Neural progenitor cell (in vitro differentiated cells): ENCODE measurements at places on chromosomes 16 and 17.

DNA sequence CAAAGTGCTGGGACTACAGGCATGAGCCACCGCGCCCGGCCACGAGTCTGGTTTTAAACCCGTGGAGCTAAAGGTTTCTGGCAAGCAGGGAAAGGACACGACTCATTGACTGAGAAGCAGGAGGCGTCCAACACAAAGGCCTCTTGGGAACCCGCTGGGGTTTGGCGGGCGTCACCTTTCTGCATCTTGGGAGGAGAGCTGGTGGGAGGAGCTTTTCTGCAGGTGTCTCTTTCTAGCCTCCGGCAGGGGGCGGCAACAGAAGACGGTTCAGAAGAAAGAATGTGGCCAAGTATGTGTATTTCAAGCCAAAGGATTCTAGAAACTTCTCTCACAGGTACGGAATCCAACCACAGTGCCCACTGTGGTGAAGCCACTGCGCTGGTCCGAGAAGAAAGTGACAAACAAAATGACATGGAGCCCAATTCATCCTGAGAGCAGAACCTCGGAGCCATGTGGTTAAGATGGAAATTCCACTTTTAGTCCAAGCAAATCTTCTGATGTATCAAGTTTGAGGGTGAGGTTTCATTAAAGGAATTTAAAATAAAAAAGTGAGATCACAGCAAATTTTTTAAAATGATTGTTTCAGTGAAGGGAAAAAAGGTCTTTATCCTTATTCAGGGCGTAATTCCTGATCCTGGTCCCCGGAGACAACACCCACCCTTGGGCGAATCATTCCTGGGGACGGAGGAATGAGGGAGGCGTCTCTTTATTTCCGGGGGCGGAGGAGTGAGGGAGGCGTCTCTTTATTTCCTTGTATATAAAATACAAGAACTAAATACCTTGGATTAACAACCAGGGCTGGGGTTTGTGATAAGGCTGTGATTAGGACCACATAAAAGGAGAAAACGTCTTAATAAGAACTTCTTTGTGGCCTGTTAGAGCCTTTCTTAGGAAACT, 97.6 kb downstream of the MRM3 start:
- peak; percentile 93 for DNase-seq
- H3K36me3 ChIP-seq = no peaks in the 10 kb centered on the region
- H3K4me1 ChIP-seq = peaks cover 12% of the 10 kb centered on the region

GRCh38 chr17:19753661-19754463, 5.8 kb upstream of the ALDH3A1 start:
- no peaks in the 10 kb centered on the region for H3K36me3 ChIP-seq
- no peaks in the 10 kb centered on the region for H3K4me1 ChIP-seq
- no peak overlapping the region for H3K27ac ChIP-seq
- H3K4me3 ChIP-seq = no peak overlapping the region

- no peak overlapping the region for H3K4me3 ChIP-seq
- DNase-seq = no peak
- H3K4me1 ChIP-seq = no peaks in the 10 kb centered on the region
- H3K36me3 ChIP-seq = no peaks in the 10 kb centered on the region
- no peaks in the 10 kb centered on the region for H3K27me3 ChIP-seq
- H3K27ac ChIP-seq = no peak overlapping the region
Observed at GRCh38 chr16:87669672-87670071, 67.4 kb downstream of the JPH3 start.

DNA sequence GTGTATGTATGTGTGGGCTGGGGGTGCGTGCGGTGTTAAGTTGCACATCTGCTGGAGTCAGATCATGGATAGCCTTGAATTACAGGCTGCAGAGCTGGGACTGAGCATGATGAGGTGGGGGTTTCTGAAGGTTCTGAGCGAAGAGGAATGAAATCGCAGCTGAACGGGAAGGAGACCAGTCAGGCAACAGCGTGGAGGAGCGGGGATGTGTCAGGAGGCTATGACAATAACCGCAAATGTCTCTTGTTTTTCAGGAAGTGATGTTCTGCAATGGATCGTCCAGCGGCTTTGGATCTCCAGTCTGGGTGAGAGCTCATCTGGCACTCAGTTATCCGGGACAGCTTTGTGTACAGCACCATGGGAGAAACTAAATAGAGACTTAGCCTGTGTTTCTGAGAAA, 20.9 kb downstream of the RGS9 start:
- DNase-seq = no peak
- H3K36me3 ChIP-seq = no peaks in the 10 kb centered on the region
- no peak overlapping the region for H3K4me3 ChIP-seq
- no peaks in the 10 kb centered on the region for H3K27me3 ChIP-seq
- H3K4me1 ChIP-seq = peaks cover 6% of the 10 kb centered on the region
- no peak overlapping the region for H3K27ac ChIP-seq

DNA sequence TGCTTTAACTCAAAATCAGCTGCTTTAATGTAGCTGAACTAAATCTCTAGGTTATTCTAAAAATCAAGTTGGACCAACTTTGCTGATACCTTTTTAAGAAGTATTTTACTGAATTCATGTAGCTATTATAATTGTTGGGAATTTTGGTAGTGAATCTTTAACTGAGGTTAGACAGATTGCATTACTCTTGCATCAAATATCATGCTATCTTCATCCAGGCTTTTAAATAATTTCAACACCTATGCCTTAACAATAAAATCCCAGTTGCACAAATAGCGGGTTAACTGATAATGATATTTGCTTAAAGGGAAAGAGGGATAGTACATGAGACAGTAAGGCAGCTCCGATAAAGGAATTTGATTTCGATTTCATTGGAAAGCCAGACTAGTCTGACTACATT, 241.3 kb upstream of the TBX2 start:
- H3K4me3 ChIP-seq = no peak overlapping the region
- no peak for DNase-seq
- H3K27ac ChIP-seq = no peak overlapping the region
- no peaks in the 10 kb centered on the region for H3K36me3 ChIP-seq
